ENCODE measurements at places on chromosomes 16 and 17.
A peak's percentile ranks its signal among the peaks of the same experiment; 100 is the strongest.

DNA sequence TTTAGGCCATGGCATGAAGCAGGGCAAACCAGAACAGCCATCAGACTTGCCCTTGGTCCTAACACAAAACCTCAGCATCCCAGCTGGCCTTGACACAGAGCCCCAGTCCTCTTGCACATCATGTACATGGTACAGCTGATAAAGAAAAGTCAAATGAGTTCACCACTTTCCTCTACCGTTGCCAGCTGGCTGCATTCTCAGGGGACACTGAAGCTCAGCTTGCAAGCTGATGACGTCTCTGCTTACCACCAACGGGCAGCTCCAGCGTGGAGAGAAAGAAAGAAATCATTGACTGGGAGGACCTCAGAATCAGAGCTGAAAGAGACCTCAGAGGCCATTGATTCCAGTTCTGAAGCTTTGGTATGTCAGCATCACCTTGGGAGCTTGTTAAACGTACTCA is 80.7 kb upstream of the CES5A start:
- DNase-seq = no peak

DNA sequence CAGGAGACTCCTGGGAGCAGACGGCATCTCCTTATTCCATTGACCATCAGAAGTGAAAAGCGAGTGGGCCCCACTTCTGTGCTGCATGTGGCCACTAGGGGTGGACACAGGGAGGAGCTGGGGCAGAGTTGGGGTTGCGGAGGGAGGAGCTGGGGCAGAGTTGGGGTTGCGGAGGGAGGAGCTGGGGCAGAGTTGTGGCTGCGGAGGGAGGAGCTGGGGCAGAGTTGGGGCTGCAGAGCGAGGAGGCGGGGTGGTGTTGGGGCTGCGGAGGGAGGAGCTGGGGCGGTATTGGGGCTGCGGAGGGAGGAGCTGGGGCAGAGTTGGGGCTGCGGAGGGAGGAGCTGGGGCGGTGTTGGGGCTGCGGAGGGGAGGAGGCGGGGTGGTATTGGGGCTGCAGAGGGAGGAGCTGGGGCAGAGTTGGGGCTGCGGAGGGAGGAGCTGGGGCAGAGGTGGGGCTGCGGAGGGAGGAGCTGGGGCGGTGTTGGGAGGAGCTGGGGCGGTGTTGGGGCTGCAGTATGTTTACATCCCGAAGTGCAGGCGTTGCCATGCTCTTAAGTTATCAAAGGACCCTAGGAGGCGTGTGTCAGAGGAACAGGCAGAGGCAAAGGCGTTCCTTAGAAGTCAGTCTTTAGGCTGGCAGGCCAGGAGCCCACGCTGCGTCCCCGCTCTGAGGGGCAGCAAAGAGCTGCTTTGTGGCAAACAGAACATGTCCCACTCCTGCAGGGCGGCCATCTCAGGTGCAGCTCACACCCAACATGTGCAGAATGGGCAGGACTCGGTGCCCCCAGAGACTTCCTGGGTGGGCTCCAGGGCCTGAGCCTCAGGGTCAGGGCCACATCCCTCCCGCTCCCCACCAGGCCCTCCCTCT is 76.0 kb downstream of the ZNF778 start:
- peak; percentile 77 for DNase-seq

GRCh38 chr17:14950216-14950615 is 314.9 kb downstream of the PMP22 start:
- DNase-seq = no peak

DNA sequence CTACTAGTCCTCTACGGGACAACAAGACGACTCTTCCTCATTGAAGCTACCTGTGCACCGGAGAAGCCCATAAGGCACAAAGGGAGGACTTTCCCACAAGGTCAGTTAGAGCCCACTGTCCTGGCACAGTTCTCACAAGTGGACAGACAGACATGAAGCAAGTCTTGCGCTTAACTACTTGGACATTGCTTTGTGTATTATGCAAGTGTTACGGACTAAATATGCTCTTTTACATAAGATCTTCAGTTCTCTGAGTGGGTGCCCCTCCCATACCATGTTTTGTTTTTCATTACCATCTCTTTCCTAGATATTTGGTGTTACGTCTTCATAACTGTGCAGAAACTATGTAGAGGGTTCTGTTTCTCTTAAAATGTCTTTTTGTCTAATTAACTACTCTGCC is 18.1 kb downstream of the ANKRD40CL start:
- DNase-seq = peak; percentile 17

- no peak for DNase-seq
Measured at GRCh38 chr16:79283578-79283977, 317.0 kb downstream of the MAF start.

DNA sequence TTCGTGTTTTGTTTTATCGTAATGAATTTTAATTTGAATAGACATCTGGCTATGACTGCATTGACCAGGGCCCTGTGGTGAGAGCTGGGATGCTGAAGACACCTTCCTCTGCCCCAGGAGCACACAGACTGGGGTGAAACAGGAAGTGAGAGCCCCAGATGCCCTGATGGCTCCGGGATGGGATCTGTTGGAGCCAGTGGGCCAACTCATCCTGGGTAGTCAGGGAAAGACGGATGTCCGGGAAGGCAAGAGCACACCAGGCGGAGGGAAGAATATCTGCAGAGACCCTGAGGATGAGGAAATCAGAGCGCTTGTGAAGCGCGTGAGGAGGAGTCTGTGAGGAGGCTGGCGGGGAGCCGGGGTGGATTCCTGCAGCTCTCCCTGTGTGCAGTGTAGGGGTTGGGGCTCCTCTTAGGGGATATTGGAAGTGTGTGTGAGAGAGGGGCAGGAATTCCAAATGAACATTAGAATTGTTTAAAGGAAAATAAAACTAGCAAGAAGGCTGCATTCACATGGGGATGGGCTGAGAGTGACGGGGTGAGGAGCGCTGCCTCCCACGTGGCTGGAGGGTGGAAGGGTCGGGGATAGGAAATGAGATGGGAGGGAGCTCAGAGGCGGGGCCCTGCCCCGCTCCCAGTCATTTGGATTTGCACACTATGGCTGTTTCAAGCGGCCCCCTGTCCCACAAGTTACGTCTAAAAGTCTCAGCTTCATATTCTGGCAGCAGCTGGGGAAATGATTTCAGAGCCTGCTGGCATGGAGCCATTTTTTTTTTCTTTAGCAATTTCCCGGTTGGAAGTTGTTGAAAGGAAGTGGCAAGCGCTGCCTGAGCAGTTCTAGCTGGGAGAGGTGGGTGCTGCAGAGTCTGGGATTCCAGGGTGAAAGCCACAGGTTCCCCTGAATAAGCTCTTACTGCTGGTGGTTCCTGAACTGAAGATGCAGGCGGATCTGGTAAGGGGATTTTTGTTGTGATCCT is 71.2 kb upstream of the LGALS9 start:
- DNase-seq = no peak

DNA sequence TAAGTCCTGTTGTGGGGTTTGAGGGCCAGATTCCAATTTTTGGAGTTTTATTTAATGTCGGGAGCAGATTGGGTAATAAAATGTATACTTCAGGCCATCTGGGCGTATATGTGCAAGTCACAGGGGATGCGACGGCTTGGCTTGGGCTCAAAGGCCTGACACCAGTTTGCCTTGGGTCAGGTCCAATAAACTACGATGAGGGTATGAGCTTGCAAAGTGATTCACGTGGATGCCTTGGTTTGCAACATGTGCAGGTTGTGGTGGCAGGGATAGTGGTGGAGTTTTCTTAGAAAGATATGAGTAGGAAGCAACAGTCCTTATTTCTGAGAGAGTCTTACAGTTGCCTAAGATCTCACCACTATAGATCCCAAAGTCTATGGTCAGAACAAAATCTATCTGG is 157.0 kb upstream of the CDH11 start:
- DNase-seq = no peak

- DNase-seq = no peak
Measured at GRCh38 chr17:35229638-35230037, 13.2 kb upstream of the SLFN5 start.

- peak; percentile 99 for DNase-seq
Measured at GRCh38 chr17:43905985-43906852, 1.1 kb downstream of the MPP2 start.

GRCh38 chr16:87631067-87631466 is 28.8 kb downstream of the JPH3 start:
- DNase-seq = no peak

DNA sequence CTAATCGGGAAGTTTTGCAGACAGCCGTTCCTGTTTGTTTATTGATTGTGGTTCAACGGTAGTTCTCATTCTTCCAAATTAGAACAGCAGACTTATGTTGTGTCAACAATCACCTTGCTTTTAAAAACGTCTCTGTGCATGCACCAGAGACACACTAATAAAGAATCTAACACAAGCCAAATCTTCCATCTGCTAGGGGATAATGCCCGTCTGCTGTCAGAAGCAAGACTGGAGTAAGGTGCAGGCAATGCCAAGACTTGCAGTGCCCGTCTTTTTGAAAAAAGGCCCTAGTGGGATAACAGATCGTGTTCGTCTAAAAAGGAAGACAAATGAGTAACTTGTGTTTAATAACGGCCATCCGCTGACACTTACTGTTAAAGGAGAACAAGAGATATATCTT is 158.4 kb downstream of the KCNJ2 start:
- no peak for DNase-seq

- DNase-seq = no peak
Measured at GRCh38 chr17:55402374-55402773, 19.3 kb downstream of the MMD start.

DNA sequence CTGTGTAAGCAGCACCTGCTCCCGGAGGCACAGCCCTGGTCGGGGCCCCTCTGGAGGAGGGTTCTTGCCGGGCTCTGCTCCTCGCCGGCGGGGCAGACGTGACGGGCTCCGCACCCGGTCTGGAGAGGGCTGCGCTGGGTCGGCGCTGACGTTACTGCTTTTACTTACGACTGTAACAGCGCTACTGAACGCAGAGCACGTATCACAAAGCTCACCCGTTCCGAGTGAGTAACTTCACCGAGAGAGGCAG is 1.3 kb upstream of the RAB40C start:
- peak; percentile 81 for DNase-seq

- no peak for DNase-seq
Measured at GRCh38 chr16:55875273-55875672, at the start of gene CES5A. TSS of gene CES5A (minus strand) at chr16:55875373. CDS start at chr16:55875221, 152 bp downstream.

DNA sequence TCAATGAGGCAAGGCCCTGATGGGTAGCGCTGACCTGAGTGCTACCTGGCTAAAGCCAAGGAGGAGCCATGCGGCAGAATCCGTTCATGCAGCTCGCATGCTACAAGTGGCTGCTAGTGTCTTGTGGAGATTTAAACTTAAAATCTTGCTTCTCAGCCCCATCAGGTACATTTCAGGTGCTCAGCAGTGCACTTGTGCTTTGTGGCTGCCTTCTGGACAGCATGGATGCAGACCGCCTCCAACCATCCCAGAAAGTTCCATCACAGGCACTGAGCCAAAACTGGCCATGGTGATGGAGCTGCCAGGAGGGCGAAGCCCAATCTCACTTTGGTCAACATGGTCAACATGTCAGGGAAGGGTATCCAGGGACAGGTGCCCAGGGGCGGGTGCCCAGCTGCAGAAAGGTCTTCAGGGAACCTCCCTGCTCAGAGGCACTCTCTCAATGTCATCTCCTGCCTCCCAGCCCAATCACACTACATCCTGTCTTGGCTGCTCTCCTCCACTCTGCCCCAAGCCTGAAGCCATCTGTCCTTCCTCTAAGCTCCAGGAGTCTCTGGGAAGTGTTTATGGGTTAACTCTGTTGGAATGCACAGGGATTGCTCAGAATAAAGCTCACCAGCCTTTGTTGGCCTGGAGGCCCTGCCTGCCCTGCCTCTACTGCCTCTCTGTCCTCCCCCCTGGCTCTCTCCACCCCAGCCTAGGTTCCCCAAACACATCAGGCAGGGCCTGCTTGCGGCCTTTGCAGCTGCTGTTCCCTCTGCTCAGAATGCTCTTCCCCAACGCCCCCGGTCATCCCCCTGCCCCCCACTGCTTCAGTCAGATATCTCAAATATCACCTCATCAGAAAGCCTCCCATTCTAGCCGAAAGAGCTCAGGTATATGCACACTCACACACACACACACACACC is 18.3 kb upstream of the TNFRSF13B start:
- peak; percentile 61 for DNase-seq

GRCh38 chr17:64455993-64456885 is 7.3 kb downstream of the MILR1 start:
- DNase-seq = no peak

- peak; percentile 73 for DNase-seq
Measured at GRCh38 chr16:85607796-85608514, 5.2 kb upstream of the GSE1 start.

- DNase-seq = peak; percentile 48
Measured at GRCh38 chr17:79940459-79941087, 95.1 kb downstream of the TBC1D16 start.

- DNase-seq = peak; percentile 65
Measured at GRCh38 chr17:9768381-9768934, 22.9 kb downstream of the DHRS7C start.

GRCh38 chr17:50589095-50589705 is 28.7 kb downstream of the CACNA1G start:
- no peak for DNase-seq

DNA sequence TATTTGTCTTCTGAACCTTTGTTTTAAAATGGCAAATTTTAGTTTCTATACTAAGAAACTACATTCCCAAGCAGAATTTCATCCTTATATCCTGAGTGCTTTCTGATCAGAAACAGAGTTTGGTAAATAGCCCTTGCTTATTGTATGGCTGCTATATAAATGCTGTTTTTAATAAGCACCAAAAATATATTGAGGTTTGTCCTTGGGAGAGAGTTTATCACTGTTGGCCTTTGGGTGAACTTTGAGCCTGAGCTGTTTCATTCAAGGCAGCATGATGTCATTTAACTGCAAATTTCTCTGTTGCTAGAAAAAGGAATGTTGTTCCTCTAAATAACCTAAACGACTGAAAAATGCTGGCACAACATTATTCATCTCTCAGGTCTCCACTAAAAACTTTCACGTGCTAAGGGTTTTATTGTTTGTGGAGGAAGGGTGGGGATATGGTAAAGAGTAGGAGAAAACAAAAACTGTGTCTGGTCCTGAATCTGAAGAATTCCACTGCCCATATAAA is 334.3 kb upstream of the TBX2 start:
- DNase-seq = no peak

GRCh38 chr16:70750893-70751467 is 50.0 kb downstream of the VAC14 start:
- no peak for DNase-seq

DNA sequence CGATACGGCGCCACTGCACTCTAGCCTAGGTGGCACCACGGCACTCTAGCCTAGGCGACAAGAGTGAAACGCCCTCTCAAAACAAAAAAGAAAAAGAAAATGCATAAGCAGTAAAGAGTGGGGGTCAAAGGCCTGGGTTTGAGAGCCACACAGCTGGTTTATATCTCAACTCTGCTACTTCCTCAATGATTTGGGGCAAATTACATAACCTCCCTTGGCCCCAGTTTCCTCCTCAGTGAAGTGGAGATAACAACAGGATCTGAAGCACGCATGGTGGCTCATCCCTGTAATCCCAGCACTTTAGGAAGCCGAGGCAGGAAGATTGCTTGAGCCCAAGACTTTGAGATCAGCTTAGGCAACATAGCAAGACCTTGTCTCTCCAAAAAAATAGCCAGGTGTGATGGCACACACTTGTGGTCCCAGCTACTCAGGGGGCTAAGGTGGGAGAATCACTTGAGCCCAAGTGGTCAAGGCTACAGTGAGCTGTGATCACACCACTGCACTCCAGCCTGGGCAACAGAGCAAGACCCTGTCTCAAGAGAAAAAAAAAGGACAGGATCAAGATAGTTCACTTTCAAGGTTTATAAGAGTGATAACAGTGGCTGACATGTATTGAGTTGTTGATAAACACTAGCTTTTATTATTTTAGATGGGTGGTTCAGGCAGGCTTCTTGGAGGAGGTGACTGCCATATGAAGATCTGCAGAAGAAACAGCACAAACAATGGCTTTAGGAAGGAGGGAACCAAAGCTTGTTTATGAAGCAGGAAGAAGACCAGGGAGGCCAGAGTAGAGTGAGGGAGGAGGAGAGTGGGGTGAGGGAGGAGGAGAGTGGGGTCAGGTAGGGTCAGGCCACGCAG is 8.5 kb upstream of the COG1 start:
- no peak for DNase-seq
